Liver (tissue), 10 donors: ENCODE measurements at places on chromosomes 7 and 10. TPM values are rescaled to one million over a fixed set of nuclear protein-coding genes. Genes with fewer than 3 reads are reported as not detected.

DNA sequence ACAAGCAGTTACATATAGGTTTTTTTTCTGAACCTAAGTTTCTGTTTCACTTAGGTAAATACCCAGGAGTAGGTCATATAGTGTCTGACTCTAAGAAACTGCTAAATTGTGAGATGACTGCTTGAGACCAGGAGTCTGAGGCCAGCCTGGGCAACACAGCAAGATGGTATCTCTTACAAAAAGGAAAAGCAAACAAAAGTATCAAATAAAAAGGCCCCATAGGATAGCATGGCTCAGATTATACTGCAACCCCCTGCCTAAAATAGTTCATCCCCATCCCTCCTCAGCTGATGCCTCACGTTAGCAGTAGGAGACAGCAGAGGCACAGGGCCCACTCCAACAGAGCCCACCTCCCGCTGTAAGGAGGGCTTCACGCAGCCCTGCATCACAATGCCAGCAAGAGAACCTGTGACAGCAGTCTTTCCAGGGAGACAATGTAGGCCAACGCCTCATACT, 90.3 kb downstream of the SRPK2 start:
- DNase-seq = no peak

GRCh38 chr7:707296-708000, 19.1 kb upstream of the DNAAF5 start:
- DNase-seq = no peak

Gene GRB10
- 53.1 TPM for total RNA-seq

Gene WDFY4
- 7.1 TPM for total RNA-seq

Gene GRID1
- total RNA-seq = 0.14 TPM

- DNase-seq = no peak
Observed at GRCh38 chr7:35805876-35806275, 5.0 kb downstream of the SEPTIN7 start.

GRCh38 chr7:129804111-129804889, 148.5 kb downstream of the UBE2H start:
- DNase-seq = no peak

Gene GSAP
- total RNA-seq = 11.2 TPM

Gene MYH16
- not detected for total RNA-seq

DNA sequence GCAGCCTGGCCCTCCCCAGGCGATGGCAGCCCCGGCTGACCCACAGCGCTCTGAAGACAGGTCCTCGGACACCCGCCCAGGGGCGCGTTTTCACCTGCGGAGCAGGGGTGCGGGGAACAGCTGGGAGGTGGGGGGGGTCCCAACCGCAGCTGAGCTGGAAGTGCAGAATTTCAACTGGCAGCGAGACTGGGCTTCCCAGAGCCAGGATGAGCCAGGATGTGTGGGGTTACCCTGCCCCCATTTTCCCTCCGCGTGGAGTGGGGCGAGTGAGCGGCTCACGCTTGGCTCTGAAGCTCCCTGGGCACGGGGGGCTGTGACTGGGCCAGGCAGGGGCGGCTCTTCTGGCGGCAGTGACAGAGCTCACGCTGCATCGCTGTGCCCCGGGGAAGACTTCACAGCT, 70.2 kb downstream of the DNAJB6 start:
- DNase-seq = no peak

DNA sequence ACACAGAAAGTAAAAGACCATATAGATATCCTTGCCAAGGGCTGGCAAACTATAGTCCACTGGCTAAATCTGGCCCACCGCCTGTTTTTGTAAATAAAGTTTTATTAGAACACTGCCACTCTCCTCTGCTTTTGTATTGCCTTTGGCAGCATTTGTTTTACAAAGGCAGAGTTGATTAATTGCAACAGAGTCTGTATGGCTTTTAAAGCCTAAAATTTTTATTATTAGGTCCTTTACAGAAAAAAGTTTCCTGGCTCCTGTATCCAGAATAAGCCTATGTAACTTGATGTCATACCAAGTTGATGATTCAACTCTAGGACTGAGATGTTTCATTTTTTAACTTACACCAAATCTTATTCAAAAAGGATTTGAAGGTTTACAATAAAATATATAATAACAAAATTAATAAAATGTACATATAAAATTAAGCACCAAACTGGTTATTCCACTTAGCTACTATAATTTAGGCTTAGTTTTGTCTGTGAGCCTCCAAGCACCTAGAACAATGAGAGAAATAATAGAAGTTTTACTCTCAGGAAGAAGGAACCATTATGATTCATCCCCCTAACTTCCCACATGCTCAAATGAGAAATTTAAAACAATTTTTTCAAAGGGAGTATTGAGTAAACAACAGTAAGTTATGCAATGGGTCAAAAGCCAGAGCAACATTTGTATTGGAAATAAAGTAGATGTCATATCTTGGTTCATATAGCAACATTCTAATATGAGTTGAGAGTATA, 31.9 kb downstream of the CPED1 start:
- DNase-seq = no peak

GRCh38 chr10:44242091-44242490, 142.8 kb downstream of the CXCL12 start:
- DNase-seq = no peak

DNA sequence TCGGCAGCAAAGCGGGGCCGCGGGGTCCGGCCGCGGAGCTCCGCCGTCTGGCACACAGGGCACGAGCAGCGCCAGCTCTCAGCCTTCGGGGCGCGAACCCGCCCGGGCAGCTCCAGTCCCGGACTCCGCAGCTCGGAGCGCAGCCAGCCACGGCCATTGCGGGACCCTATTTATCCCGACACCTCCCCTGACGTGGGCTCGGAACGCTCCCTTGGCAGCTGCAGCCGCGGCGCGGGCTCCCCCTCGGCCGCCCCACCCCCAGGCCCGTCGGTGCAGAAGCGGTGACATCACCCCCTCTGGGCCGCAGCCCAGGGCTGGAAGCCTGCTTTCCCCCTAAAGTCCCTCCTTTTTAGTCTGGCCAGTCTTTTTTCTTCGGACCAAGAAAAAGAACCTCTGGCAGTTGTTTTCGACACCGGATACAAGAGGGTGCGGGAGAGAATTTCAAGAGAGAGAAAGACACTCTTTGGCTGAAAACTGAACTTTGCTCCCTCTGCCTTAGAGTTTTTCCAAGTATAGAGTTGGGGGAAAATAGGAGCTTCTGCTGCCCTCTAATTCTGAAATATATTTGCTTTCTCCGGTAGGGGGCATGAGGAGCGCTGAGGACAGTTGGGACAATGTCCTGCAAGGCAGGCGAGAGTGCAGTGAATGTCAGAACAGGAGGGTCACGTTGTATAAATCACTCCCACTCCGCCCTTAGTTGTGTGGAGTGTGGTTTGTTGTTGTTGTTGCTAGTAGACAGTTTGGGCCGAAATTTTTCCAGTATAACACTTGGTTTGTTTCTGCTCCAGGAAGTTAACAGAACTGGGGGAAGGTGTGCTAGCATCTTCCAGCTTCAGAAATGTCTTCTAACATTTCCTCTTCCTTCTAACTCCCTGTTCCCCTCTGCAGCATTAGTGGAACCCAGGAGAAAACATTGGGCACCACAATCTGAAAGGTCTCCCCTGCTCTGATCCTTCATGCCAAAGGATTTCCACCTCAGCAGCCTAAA, at the start of gene SFRP4:
Gene SFRP4, minus strand, starts transcription at position 145 of the 988 bp plus-strand sequence. CDS start 280 bp downstream, outside the sequence.
- no peak for DNase-seq

DNA sequence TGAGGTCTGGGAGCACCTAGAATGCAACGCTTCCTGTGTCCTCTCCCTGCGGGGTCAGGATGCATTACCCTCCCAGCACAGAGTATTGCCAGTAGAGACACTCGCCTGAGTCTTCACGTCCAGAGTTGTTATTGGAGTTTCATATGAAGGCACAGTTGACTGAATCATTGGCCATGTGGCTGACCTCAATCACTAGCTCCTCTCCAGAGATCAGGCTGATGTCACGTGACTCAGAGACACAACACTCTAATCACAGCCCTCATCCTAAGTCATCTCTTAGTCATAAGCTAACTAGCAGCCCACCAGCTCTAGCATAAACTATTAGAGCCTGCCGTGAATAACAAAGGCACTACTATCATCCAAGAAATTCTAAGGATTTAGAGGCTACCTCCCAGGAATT, 107.8 kb downstream of the HECW1 start:
- no peak for DNase-seq

GRCh38 chr10:38003026-38003425, 7.4 kb upstream of the ZNF33A start:
- no peak for DNase-seq

DNA sequence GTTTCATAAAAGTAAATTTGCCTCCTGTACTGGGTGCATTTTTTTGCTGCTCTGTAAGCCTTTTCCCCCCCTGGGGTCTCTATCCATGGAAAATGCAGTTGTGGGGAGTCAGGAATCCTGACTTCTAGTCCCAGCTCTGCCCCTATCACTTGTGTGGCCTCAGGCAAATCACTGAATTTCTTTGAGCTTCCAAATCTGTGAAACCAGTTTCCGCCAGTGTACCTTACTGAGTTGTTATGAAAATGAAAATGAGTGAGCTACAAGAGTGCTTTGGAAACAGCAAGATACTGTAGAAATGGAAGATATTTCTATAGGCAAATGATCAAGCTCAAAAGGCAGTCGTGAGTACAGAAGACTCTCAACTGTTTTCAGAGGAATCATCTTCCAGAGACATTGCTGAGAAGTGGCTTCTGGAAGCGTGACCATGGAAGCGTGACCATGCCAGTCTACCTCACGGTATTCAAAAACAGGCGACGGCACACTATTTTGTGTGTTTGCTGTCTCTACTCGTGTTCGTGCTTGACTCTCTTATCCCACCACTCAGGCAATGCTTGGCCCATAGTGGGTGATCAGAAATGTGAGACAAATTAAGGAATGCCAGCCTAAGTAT, 107.4 kb downstream of the ATXN7L1 start:
- DNase-seq = no peak

Gene STRIP2
- total RNA-seq = 4.8 TPM

- DNase-seq = no peak
Observed at GRCh38 chr7:71461572-71461971, 329.6 kb downstream of the GALNT17 start.

Gene JAKMIP3
- total RNA-seq = 0.09 TPM

DNA sequence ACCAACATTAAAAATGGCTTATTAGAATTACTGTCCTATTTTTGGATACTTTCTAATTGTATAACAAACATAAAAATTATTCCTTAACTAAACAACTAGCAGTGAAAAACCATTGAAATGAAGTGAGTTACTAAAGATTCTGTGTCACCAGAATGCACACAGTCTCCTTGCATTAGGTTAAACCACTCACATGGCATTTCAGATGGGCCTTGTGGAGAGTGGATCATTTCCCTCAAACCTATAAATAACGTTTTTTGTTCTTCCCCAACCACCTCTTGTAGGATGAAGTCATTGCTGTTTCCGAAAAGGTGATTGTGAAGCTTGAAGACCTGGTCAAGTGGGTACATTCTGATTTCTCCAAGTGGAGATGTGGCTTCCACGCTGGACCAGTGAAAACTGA, 38.4 kb downstream of the ARID5B start:
- no peak for DNase-seq

- no peak for DNase-seq
Observed at GRCh38 chr10:28564905-28565304, 32.0 kb downstream of the WAC start.

GRCh38 chr10:104308439-104308903, 29.8 kb downstream of the ITPRIP start:
- DNase-seq = no peak
